AG10803 (cell line): ENCODE measurements at places on chromosomes 4 and X.

DNA sequence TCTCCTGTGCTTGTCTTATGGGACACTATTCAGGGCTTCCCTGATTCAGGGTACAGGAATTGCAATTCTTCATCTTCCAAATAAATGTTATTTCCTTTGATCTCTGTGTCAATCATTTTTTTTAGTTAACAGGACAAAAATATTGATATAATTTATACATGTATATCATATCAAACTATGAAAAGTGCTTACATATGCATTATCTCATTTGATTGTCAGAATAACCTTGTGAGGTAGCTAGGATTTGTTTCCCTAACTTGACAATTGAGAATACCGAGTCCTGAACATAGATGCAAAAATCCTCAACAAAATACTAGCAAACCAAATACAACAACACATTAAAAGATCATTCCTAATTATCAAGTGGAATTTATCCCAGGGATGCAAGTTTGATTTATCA is 11.5 kb upstream of the SERPINA7 start:
- no peak for DNase-seq

- DNase-seq: peak; percentile 62
Observed at GRCh38 chr4:6727081-6727942, 11.3 kb downstream of the BLOC1S4 start.

- DNase-seq: no peak
Observed at GRCh38 chr4:58413849-58414248, 1303.7 kb upstream of the IGFBP7 start.

- DNase-seq: peak; percentile 9
Observed at GRCh38 chr4:123298801-123299200, 97.8 kb upstream of the SPRY1 start.

- DNase-seq: peak; percentile 34
Observed at GRCh38 chr4:5808081-5808741, 84.7 kb downstream of the CRMP1 start.

GRCh38 chrX:46572340-46572936 is 1.1 kb upstream of the CHST7 start:
- no peak for DNase-seq

DNA sequence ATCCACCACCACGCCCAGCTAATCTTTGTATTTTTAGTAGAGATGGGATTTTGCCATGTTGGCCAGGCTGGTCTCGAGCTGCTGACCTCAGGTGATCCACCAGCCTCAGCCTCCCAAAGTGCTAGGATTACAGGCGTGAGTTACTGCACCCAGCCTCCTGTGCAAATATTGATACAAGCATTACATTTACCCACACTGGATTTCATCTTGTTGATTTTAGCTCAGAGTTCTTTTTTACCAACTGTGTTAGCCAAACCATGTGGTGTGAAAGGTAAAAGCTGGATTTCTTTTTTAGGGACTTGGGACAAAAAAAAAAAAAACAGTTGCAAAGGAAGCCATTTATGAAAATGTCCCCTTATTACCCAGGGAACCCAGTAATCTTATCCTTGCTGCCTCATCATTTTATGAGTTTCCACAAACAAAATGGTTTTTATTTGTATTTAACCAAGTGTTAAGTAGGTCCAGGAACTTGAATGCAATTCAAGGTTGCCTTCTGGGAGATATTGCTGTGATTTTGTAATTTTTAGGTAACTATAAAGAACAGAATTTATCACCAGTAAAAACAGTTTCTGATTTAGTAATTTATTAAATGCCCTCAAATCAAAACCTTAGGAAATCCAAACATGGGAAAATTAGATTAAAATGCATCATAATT is 202.5 kb downstream of the PALLD start:
- DNase-seq: no peak

GRCh38 chr4:7793186-7793585 is 146.5 kb downstream of the AFAP1 start:
- DNase-seq: no peak

GRCh38 chr4:100823066-100823992 is 305.5 kb upstream of the EMCN start:
- peak; percentile 16 for DNase-seq

DNA sequence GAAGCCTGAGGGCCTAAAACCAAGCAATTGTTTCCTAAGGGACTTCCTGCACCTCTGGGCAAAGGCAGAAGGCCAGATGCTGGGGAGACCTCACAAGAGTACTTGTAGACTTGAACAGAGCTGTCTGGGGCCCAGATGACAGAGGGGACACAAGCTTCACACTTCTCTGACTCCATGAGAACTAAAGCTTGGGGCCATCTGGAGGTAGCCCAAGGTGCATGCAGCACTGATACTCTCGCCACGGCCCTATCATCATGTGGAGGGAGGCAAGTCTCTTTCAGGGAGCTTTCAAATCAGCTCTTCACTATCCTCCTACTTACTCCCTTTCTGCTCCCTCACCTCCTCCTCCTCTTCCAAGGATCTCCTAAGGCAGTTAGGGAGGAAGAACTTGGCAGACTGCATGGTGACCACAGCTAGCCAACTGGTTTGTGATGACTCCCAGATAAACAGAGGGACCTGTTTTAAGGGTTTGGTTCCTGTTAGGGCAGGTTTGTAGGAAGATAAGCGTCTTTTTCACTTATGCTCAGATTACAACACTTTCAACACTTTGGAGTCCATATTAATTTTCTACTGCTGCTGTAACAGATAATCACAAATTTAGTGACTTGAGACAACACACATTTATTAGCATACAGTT is 23.8 kb downstream of the MSL3 start:
- DNase-seq: no peak

DNA sequence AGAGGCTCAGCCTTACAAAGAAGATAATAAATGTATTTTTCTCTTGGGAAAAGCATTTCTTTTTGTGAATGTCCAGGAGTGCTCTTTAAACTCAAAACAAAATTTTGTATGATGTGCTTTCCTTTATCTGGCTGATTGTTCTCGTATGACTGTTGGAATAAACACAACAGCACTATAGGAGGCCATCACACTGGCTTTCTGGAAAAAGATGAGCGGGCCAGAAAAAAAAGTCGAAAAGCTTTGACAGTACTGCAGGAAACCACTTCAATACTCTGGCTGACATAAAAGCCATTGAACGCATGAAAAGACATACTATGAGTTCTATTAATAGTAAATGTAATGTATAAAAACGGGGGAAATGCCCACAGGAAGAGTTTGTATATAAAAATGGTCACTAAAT is 64.7 kb upstream of the CTSO start:
- DNase-seq: no peak

DNA sequence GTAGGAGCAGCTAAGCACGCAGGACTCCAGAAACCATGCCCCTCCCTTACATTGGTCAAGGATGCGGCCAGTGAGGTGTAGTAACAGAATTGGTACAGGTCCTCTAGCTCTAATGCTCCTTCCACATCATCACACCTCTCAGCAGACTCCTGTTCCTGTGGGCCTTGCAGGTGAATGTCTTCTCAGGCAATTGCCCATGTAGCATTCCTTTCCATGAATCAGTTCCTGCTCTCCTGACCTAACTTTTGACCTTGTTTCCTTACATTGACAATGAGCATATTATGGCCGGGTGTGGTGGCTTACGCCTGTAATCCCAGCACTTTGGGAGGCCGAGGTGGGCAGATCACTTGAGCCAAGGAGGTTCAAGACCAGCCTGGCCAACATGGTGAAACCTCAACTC is 31.3 kb downstream of the MAP7D3 start:
- DNase-seq: no peak

GRCh38 chr4:169315530-169316343 is 45.0 kb upstream of the SH3RF1 start:
- peak; percentile 35 for DNase-seq

GRCh38 chr4:141425124-141425523 is 204.4 kb downstream of the ZNF330 start:
- peak; percentile 75 for DNase-seq

DNA sequence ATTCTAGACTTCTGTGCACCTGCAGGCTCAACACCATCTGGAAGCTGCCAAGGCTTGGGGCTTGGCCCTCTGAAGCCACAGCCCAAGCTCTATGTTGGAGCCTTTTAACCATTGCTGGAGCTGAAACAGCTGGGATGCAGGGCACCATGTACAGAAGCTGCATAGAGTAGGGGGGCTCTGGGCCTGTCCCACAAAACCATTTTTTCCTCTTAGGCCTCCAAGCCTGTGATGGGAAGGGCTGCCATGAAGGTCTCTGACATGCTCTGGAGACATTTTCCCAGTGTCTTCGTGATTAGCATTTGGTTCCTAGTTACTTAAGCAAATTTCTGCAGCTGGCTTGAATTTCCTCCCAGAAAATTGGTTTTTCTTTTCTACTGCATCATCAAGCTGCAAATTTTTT is 999.3 kb upstream of the GRIA3 start:
- DNase-seq: no peak

- DNase-seq: peak; percentile 14
Observed at GRCh38 chr4:188971125-188971524, 831.9 kb downstream of the TRIML1 start.

GRCh38 chr4:5980436-5981155 is 37.6 kb downstream of the C4orf50 start:
- DNase-seq: no peak

GRCh38 chr4:30866907-30867306 is 146.7 kb downstream of the PCDH7 start:
- no peak for DNase-seq

GRCh38 chr4:168555437-168555836 is 58.6 kb downstream of the PALLD start:
- no peak for DNase-seq
